ENCODE measurements at places on chromosomes 13 and 19.

GRCh38 chr19:57813919-57814504 is 701 bp downstream of the ZNF552 start:
- no peak for DNase-seq

GRCh38 chr19:54137699-54138488 is at the start of gene CNOT3:
Gene CNOT3 (plus strand): TSS chr19:54137762. CDS start chr19:54142979, 5,217 bp downstream.
- DNase-seq = no peak

DNA sequence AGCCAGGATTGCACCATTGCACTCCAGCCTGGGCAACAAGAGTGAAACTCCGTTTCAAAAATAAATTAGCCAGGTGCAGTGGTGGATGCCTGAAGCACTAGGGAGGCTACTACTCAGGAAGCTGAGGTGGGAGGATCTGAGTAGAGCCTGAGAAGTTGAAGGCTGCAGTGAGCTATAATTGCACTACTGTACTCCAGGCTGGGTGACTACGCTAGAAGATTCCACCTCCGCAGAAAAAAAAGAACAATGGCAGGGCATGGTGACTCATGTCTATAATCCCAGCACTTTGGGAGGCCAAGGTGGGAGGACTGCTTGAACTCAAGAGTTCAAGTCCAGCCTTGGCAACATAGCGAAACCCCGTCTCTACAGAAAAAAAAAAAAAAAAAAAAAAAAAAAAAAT is 20.5 kb downstream of the HAUS8 start:
- no peak for DNase-seq

DNA sequence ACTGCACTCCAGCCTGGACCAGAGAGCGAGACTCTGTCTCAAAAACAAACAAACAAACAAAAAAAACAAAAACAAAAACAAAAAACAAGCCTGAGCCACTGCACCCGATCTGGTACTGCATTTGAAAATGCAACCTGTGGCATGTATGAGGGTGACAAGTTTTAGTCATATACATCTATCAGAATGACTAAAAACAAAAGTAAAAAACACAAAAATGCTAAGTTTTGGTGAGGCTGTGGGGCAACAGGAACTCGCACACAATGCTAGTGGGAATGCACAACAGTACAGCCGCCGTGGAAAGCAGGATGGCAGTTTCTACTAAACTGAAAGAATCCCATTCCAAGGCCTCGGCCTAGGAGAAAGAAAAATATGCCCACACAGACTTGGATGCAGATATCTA is 7.8 kb downstream of the EBPL start:
- no peak for DNase-seq

GRCh38 chr19:7596211-7596937 is 711 bp downstream of the CAMSAP3 start:
- DNase-seq = no peak

DNA sequence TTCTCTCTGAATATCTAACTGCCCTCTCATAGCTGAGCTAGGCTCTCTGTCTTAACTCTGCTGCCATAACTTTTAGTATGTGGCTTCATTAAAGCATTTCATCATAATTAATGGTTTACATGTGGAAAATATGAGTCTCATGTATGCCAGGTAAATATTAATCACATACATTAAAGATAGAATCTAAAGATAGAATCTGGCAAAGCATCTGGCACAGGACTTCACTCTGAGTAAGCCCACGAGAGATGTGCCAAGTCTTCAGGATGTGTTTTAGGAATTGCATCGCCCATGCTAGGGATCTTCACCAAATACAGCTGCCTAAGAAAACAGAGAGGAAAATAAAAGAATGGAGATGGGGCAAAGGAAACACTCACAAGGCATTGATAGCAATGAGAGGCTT is 285.8 kb downstream of the DIAPH3 start:
- DNase-seq = no peak

- DNase-seq = no peak
These were observed 7.7 kb downstream of the KASH5 start for GRCh38 chr19:49395581-49396407.

GRCh38 chr19:18991468-18991867 is 41.8 kb downstream of the SUGP2 start:
- DNase-seq = no peak

- DNase-seq = no peak
These were observed 196.2 kb upstream of the ZNF536 start for GRCh38 chr19:30175987-30176386.

DNA sequence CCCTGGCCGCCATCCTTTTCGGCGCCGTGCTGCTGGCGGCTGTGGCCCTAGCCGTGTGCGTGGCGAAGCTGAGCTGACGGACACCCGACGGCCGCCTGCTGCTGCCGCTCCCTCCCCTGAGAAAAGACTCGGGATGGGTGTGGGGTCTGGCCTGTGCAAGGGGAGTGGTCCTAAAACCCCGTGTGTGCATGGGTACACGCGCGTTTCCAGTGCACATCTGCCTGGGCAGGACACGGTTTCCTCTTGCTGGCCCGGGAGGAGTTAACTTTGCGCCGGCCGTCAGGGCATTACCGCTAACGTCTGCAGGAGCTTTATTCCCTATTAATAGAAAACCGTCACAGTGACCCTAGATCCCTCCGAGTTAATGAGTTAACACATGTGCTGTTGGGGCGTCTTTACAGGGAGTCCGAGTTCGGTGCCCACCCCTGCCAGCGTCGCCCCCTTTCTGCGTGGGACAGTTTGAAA is 1.3 kb downstream of the RGS9BP start:
- no peak for DNase-seq

DNA sequence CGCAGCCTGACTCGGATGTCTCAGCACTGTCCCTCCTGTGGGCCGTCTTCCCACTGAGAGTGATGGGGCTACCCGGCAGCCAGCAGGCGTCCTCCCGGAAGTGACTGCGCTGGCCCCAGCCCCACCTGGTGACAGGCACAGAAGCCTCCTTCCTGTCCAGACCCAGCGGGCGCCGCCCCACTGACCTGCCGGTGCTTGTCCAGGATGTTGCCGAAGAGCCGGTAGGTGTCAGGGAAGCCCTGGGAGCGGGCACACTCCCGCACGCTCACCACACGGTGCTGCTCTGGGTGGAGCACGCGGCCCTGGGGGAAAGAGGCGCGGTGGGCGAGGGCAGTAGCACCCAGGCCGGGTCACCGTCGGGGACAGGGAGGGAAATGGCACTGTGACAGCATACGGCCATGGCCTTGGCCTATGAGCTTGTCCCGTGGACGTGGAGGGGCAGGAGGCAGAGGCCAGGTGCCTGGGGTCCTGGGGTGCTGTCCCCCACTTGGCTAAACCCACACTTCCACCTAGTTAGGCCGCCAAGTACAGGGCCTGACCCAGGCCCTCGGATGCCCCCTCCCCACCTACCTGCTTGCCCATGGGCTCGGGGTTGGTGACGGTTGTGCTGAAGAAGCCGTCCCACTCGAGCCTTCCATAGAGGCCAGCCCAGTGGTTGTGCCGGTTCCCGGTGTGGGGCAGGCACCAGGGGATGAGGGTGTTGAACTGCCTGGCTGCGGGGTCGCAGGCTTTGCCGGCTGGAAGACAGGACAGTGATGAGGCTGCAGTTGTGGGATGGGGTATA is 16.0 kb upstream of the EIF3G start:
- no peak for DNase-seq

DNA sequence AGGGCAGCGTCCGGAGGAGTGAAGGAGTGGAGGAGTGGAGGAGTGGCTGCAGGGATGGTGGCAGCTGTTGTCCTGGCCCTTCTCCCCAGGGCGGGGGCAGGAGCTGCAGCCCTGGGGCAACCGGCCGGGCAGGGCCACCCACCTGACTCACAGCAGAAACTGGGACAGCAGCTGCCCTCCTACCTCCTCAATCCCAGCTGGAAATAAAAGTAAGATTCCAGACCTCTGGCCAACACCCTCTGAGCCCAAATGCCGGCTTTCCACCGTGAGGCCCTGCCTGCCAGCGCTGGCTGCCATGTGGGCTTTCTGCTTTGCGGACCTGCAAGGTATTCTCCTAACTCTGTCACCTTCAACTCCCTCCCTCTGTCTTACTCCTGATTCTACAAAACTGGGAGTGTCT is 3.3 kb upstream of the CLPP start:
- DNase-seq = no peak

DNA sequence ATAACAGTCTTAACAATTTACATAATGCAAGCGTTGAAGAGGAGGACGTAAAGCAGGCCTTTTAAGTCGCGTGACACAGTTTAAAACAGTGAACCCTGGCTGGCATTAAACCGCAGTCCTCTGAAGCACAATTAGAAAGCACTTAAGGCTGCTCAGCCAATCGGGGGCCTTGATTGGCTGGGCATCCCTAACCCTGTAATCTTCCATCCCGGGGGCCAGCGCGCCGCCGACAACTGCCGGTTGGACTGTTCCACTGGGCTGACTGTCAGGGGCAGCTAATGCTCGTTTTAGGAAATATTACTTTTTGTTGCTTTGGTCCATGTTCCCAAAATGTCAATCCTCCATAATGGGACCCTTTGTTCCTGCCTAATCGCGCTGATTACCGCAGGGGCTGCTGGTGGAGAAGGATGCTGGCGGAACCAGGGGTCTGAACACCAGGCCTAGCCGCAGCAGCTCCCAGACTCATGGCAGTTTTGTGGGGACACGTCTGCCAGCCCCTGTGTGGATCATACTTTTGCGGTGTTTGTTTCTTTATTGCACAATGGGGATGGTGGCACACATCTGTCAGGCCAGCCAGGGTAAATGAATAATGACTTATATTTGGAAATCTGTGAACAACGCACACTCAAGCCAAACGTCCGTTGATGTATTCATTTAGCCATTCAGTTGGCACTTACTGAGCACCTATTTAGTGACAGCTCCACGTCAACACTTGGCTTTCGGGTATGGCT is 127.1 kb upstream of the SPACA7 start:
- DNase-seq = no peak

DNA sequence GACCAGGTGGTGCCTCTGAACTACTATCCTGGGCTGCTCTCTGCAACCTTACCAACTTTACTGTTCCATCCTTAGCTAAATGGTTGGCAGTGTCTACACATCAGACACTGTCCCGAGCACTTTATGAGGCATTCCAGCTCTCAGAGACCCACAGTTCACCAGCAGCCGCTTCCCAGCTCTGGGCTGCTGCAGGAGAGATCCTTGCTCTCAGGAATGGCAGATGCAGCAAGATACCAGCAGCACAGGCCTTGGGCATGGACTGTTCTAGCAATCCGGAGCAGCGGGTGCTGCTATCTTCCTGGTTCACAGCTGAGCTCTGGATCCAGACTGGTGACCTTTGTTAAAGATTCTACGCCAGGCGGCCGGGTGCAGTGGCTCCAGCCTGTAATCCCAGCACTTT is 3.3 kb upstream of the LPAR2 start:
- no peak for DNase-seq

DNA sequence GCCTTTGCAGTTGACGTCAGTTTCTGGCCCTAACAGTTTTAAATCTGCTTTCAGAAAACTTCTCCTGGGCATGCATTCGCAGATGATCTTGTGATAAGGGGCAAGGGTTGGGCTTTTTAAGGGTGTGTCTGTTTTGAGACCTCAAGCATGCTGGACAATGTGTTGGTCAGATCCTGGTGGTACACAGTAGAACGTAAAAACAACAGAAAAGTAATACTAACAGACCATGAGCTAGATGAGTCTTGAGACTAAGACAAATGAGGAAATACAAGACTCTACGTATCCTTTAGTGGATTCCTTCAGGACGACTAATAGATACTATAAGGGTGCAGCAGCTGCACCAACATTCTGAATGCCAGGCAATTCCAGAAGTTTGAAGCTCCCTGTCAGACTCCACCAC is 237.6 kb downstream of the DNAJC15 start:
- no peak for DNase-seq

- no peak for DNase-seq
These were observed 5.9 kb upstream of the CIRBP start for GRCh38 chr19:1263188-1263587.

- DNase-seq = peak; percentile 59
These were observed 4.6 kb downstream of the AP2S1 start for GRCh38 chr19:46845959-46846459.

DNA sequence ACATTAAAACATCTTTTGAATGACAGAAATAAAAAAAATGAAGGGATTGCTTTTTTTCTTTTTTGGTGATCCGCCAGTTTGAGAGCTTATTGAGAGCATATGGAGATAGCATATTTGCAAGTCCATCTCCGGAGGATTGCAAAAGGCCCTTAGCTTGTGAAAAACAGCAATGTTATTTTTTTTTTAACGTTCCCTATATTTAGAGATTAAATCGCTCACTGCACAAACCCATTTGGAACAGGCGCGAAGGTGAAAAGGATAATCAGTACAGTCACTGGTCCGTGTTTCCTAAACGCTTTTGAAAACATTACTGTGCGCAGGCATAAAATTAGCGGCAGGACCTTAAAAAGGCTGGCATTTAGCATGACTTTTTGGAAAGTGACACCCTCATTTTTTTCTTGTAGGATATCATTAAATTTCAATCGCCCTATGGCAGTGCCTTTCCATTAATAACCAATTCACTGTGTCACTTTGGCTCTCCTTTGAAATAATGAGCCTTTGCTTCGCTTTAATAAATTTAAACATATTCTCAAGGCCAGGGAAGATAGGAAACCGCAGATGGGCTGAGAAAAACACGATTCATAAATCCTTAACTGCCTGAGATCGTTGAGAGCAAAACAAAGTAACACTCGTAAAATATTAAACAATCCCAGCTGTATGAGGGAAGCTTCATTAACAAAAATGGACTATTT is 342.2 kb downstream of the DACH1 start:
- DNase-seq = no peak

DNA sequence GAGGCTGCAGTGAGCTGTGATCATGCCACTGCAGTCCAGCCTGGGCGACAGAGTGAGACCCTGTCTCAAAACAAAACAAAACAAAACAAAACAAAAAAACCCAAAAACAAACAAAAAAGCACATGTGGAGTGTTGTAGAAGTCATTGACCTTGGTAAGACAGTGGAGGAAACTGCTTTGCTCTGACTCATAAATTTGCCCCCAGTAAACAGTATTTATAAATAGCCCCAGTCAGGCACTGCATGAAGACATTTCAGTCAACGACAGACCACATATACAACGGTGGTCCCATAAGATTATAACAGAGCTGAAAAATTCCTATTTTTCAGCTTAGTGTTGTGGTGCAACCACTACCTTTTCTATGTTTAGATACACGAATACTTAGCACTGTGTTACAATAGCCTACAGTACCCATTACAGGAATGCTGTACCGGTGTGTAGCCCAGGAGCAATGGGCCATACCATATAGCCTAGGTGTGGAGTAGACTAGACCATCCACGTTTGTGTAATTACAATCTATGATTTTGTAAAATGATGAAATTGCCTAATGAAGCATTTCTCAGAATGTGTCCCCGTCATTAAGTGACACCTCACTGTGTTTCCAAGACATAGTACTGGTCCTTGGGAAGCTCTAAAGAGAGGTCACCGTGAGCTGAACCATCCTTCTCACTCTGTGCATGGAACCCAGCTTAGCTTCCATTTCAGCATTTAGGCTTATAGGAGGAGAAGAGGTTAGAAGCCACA is 1.1 kb downstream of the ARL11 start:
- DNase-seq = no peak

- no peak for DNase-seq
These were observed 21.4 kb upstream of the PSG9 start for GRCh38 chr19:43290568-43291359.

- DNase-seq = no peak
These were observed 66.4 kb upstream of the KL start for GRCh38 chr13:32949820-32950219.

- no peak for DNase-seq
These were observed 913.1 kb upstream of the SLITRK5 start for GRCh38 chr13:86758116-86758515.

GRCh38 chr19:14073925-14074838 is 1.6 kb downstream of the MISP3 start:
- peak; percentile 77 for DNase-seq
